Mesenteric fat pad (tissue), 1 donor: ENCODE measurements at places on chromosomes 16 and 17. TPM values are rescaled to one million over a fixed set of nuclear protein-coding genes. Genes with fewer than 3 reads are reported as not detected.

- DNase-seq, result no peak
Observed at GRCh38 chr16:51544851-51545467, 393.9 kb upstream of the SALL1 start.

GRCh38 chr16:49596648-49597291, 223.2 kb downstream of the C16orf78 start:
- peak; percentile 71 for DNase-seq

GRCh38 chr17:82787081-82787848, 35.4 kb downstream of the TBCD start:
- DNase-seq, result no peak

SLC35G6 gene
- not detected for total RNA-seq
